GM18507 (cell line): ENCODE measurements at places on chromosomes 13 and 19.

- DNase-seq, result no peak
Observed at GRCh38 chr13:31891472-31891871, 140.1 kb upstream of the FRY start.

GRCh38 chr13:65057986-65058385 is 2172.2 kb downstream of the PCDH9 start:
- no peak for DNase-seq

DNA sequence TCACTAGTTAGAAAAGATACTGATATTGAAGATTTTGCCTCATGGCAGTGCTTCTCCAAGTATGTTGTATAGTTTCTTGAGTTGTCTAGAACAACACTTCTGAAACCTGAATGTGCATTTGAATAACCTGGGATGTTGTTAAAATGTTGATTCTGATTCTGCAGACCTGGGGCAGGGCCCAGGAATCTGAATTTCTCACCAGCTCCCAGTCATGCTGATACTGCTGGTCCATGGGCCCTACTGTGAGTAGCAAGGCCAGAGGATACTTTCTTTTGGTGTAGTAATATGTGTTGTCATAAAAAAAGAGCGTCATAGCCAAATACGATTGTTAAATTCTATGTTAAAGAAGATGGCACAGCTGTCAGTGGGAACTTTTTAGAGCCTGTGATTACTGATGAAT is 41.6 kb upstream of the C1QTNF9 start:
- no peak for DNase-seq

- DNase-seq, result no peak
Observed at GRCh38 chr13:94880463-94880862, 168.1 kb upstream of the SOX21 start.

GRCh38 chr13:51849145-51850101 is 4.4 kb upstream of the TMEM272 start:
- DNase-seq, result peak; percentile 18

DNA sequence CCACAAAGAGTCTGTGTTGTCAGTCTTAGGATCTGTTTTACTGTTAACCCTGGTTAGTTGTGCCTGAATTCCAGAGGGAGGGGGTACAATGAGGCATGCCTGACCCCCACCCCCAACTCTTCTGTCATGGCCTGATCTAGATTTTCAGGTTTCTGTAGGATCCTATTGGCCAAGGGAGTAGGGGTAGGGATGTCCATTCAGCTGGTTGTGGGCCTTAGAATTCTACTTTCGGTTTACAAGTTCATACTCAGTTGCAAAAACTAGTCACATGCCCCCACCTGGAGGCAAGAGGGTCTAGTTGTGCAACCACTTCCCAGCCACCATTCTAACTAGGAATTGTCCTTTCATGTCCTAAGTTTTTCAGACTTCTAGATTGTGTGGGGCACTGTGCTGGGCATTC is 94.3 kb upstream of the MBNL2 start:
- DNase-seq, result no peak

DNA sequence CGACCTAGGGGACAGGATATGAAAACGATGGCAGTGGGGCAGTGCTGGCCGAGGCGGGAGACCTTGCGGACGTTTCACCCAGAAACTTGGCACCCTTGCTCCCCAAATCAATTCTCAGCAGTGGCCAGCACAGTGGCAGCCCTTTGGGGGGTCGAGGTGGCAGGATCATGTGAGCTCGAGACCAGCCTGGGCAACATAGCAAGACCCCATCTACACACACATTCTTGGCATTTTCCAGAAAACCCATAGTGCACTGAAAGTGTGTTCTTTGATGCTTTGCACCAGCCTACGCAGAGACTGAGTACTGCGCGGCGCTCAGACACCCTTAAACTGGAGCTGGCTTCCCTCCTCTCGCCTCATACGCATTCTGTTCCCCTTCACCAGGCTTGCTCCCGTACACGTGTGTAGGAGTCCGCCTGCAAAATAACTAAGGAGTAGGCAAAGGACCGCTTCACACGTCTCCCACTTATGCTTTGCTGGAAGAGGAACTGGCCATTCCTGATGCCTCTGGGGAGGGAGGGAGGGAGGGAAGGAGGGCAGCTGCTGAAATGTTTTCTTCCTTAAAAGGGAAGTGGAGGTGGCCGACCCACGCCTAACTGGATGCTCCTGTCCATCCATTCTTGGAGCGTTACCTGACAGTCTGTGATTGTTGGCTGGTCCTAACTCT is 23.5 kb upstream of the MIER2 start:
- DNase-seq, result no peak

DNA sequence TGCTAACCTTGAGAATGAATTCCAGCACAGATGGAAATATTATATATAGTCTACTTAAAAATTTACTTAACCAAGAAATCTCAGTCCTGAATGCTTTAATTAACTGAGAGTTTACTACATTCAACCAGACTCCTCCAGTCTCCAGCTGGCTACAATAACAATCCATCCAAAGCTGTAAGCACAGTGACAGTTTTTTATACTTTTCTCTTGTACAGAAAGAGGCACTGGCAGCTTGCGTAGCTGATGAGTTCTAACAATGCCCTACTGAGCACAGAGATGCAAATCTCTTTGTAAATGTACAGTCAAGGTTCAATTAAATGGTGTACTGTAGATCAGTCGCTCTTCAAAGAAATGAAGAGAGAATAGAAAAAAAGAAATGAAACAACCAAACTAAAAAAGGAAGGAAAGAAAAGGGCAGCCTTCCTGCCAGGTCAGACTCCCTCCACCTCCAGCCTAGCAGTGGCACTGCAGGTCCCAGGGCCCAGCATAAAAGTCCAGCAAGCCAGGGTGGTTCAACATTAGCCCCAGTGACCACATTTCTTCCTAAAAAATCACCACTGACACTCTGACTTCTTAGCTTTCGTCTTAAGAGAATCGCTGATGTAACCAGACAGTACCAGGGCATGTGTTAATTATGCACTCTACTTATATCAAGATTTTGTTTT is 88.4 kb downstream of the SACS start:
- no peak for DNase-seq

DNA sequence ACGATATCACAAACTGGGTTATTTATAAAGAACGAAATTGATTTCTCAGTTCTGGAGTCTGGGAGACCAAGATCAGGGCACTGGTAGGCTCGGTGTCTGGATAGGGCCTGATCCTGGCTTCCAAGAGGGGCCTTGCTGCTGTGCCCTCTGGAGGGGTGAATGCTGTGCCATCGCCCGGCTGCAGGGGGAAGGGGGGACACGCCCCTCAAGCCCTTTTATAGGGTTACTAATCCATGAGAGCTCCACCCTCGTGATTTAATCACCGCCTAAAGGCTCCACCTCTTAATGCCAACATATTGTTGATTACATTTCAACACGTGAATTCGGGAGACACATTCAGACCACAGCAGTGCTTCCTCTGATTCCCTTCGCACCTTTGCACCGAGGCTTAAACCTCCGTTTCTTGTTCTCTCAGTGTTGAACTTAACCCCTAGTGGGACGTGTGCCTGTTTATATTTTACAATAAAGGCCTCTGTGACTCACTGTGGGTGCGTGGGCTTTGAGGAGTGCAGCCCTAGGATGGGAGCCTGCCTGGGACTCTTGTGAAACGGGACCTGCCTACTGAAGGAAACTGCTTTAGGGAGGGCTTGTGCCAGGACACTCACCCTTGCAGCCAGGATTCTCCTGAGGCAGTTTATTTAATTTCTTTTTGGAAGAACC is 52.4 kb upstream of the SPATA13 start:
- DNase-seq, result no peak

- no peak for DNase-seq
Observed at GRCh38 chr19:18626906-18627305, 9.9 kb upstream of the KLHL26 start.
